B cell (primary cell): ENCODE measurements at places on chromosomes 3 and 15. TPM values are rescaled to one million over a fixed set of nuclear protein-coding genes. Genes with fewer than 3 reads are reported as not detected.

The AADACL2 gene
- total RNA-seq = not detected in 2 replicates

DNA sequence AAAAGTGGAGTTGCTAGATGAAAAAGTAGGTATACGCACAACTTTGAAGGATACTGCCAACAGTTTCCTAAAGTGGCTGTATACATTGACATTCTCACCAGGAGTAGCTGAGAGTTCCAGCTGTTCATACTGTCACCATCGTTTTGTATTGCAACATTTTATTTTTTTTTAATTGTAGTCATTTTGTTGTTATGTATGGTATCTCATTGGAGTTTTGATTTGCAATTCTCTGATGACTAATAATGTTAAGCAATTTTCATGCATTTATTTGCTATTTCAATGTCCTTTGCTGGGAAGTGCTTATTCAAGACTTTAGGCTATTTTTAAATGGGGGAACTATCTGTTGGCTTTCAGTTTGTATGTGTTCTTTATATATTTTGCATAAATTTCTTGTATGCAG is 185.1 kb upstream of the TGFBR2 start:
- H3K27me3 ChIP-seq = no peaks in the 10 kb centered on the region
- no peaks in the 10 kb centered on the region for H3K4me1 ChIP-seq
- no peak overlapping the region for H3K27ac ChIP-seq

DNA sequence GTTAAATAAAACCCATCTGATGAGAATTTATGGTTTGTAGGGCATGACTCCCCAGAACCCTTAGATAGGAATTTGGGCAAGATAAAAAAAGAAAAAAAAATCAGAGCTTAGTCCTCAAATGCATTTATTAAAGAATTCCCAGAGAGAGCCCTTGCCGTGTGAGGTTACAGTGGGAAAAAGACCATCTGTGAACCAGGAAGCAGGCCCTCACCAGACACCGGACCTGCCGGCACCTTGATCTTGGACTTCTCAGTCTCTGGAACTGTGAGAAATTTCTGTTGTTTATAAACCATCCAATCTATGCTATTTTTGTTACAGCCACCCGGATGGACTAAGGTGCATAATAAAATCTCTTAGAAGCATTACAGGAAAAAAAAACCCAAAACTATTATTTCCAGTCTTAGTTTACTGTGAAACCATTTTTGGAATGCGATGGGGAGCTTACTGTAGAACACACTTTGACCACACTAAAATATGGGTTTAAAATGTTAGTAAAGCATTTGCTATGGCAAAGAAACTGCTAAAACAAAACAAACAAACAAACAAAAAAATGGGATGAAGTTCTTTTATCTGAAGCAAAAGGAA is 72.2 kb downstream of the LEKR1 start:
- H3K27me3 ChIP-seq = no peaks in the 10 kb centered on the region
- no peak overlapping the region for H3K4me3 ChIP-seq
- no peak for DNase-seq
- no peaks in the 10 kb centered on the region for H3K4me1 ChIP-seq

DNA sequence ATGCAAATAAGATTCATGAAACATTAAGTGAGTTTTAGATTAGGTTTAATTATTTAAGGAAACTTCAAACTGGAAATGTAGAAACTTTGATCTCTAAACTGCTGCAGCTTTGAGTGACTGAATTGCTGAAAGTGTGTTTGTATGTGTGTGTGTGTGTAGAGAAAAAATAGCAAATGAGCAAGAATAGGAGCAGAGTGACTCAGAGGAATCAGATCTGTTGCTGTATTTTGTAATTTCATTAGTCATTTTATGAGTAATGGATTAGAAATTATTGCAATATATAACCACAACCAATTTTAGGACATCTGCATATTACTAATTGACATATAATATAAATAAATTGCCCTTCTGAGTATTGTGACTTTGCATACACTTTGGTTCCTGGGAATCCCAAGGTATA is 52.8 kb upstream of the SLC9A9 start:
- H3K4me3 ChIP-seq = no peak overlapping the region
- H3K36me3 ChIP-seq = no peaks in the 10 kb centered on the region
- no peak for DNase-seq
- H3K27ac ChIP-seq = no peak overlapping the region

The RASGRP1 gene
- total RNA-seq = 24.7 and 30.0 TPM in 2 replicates

- H3K4me3 ChIP-seq = no peak overlapping the region
- H3K27ac ChIP-seq = no peak overlapping the region
Measured at GRCh38 chr3:89628856-89629670, 521.6 kb downstream of the EPHA3 start.

DNA sequence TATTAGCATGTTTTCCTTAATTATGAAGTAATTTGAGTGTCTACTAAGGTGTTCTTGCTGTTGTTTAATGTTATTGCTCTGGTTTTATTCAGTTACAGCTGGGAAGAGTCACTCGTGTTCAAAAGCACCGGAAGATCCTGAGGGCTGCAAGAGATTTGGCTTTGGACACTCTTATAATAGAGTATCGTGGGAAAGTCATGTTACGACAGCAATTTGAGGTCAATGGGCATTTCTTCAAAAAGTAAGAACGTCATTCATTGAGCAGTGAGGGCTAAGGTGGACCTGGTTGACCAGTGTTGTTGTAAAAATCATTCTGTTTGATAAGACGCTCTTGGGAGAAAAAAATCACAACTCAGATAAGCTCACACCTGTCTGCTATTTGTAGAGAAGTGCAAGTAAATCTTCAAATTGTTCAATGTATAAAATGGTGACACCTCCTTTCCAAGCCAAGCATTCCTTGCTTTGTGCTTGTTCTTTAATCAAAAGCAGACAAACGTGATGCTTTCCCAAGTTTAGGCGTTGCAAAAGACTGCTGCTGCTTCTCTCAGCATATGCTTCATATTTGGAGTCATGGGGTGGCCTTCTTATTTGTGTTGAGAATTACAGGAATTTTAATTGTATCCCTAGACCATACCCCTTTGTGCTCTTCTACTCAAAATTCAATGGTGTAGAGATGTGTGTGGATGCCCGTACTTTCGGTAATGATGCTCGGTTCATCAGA is 44.2 kb downstream of the SETD5 start:
- peaks cover 31% of the 10 kb centered on the region for H3K36me3 ChIP-seq
- DNase-seq = no peak
- H3K27ac ChIP-seq = no peak overlapping the region
- no peaks in the 10 kb centered on the region for H3K4me1 ChIP-seq
- H3K4me3 ChIP-seq = no peak overlapping the region
- H3K27me3 ChIP-seq = no peaks in the 10 kb centered on the region

DNA sequence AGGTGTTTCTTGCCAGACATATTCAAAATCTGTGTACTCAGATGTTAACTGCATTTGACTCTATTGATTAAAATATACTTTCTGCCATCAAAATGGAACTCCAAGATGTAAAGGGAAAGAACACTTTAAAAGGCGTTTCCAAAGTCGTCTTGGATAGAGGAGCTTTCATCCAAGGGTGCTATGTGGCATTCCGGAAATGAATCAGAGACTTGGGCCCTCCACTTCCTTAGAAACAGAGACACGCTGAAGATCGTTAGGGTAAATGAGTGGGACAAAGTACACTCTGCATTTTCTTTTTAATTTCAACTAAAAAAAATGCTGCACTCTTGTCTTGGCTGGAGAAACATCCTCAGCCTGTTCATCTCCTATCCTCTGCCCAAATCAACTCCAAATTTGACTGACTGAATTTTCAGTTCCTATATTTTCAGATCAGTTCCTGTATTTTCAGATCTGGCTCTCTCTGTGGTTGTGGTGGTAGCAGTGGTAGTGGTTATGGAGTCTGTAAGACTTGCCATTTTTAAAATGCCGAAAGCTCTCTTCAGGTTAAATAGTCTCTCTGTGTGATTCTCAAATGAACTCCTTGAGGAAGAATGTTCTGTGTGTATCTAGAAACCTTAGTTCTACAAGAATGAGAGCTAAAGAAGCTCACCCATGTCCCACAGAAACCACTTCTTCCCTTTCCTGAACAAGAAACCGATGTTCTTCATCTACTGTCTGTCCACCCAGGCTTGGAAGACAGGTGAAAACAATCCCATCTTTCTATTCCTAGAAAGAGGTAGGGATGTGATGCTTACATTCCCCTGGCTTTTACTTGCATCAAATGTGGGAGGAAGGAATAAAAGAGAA is 156.8 kb upstream of the ICE2 start:
- H3K4me3 ChIP-seq = no peak overlapping the region
- H3K27ac ChIP-seq = no peak overlapping the region
- H3K36me3 ChIP-seq = no peaks in the 10 kb centered on the region
- H3K27me3 ChIP-seq = no peaks in the 10 kb centered on the region
- DNase-seq = peak; percentile 57
- peaks cover 19% of the 10 kb centered on the region for H3K4me1 ChIP-seq

- no peaks in the 10 kb centered on the region for H3K27me3 ChIP-seq
- H3K4me1 ChIP-seq = no peaks in the 10 kb centered on the region
- H3K36me3 ChIP-seq = no peaks in the 10 kb centered on the region
- DNase-seq = no peak
Measured at GRCh38 chr3:136387031-136387430, 136.9 kb downstream of the PCCB start.

- H3K36me3 ChIP-seq = no peaks in the 10 kb centered on the region
- no peak for DNase-seq
- H3K4me3 ChIP-seq = no peak overlapping the region
- H3K4me1 ChIP-seq = no peaks in the 10 kb centered on the region
- H3K27ac ChIP-seq = no peak overlapping the region
Measured at GRCh38 chr3:57026944-57027343, 33.5 kb upstream of the SPATA12 start.

- no peak overlapping the region for H3K4me3 ChIP-seq
- H3K27ac ChIP-seq = no peak overlapping the region
- DNase-seq = no peak
- no peaks in the 10 kb centered on the region for H3K27me3 ChIP-seq
- H3K36me3 ChIP-seq = no peaks in the 10 kb centered on the region
Measured at GRCh38 chr3:104796556-104796955, 570.2 kb upstream of the ALCAM start.

The TRIM69 gene
- total RNA-seq = 28.6 and 30.8 TPM in 2 replicates

- peak overlapping the region; percentile 14 for H3K27ac ChIP-seq
- H3K36me3 ChIP-seq = peaks cover 8% of the 10 kb centered on the region
- H3K27me3 ChIP-seq = no peaks in the 10 kb centered on the region
- no peak overlapping the region for H3K4me3 ChIP-seq
- no peak for DNase-seq
Measured at GRCh38 chr15:68798346-68799094, 22.2 kb downstream of the ANP32A start.

The SPSB4 gene
- total RNA-seq = not detected in 2 replicates

- no peak overlapping the region for H3K4me3 ChIP-seq
- H3K27me3 ChIP-seq = no peaks in the 10 kb centered on the region
- H3K36me3 ChIP-seq = no peaks in the 10 kb centered on the region
- DNase-seq = no peak
- H3K27ac ChIP-seq = no peak overlapping the region
Measured at GRCh38 chr15:56038015-56038414, 44.6 kb upstream of the NEDD4 start.

- no peaks in the 10 kb centered on the region for H3K27me3 ChIP-seq
- H3K4me3 ChIP-seq = no peak overlapping the region
- DNase-seq = no peak
- H3K27ac ChIP-seq = no peak overlapping the region
- no peaks in the 10 kb centered on the region for H3K4me1 ChIP-seq
- H3K36me3 ChIP-seq = peaks cover 64% of the 10 kb centered on the region
Measured at GRCh38 chr3:11825301-11825700, 21.4 kb downstream of the TAMM41 start.

- H3K36me3 ChIP-seq = no peaks in the 10 kb centered on the region
- no peaks in the 10 kb centered on the region for H3K4me1 ChIP-seq
- H3K27me3 ChIP-seq = peaks cover 12% of the 10 kb centered on the region
- H3K27ac ChIP-seq = no peak overlapping the region
Measured at GRCh38 chr3:44885618-44886017, 11.2 kb downstream of the TGM4 start.

DNA sequence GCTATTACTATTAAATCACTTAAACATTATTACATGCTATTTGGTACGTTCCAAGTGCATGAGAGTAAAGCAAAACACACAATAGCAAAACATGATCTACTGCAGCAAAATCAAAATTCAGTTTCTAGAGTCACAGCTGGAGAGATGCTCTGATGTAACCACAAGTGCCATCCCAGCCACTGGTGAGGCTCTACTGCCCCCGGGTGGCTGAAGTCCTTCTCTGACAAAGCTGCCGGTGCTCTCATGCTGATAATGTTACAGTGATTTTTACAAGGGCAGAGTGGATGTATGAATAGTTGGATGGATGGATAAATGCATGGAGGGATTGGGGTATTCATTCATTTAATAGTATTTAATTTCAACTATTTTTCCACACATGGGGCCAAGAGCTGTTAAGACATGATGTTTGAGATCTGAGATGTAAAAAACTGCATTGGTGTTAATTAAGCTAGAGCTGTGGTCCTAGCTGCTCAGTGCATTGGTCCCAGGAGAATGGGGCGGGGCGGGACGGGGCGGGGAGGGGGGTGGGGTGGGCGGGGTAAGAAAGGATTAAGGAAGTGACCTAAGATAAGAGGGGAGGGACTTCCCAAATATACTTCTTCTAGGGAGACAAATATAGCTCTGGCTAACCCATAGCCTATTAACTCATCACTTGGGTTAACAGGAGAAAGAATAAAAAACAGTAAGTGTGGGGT is 5.3 kb upstream of the SPESP1 start:
- DNase-seq = peak; percentile 61
- no peak overlapping the region for H3K4me3 ChIP-seq
- H3K4me1 ChIP-seq = no peaks in the 10 kb centered on the region
- no peaks in the 10 kb centered on the region for H3K27me3 ChIP-seq
- no peak overlapping the region for H3K27ac ChIP-seq

DNA sequence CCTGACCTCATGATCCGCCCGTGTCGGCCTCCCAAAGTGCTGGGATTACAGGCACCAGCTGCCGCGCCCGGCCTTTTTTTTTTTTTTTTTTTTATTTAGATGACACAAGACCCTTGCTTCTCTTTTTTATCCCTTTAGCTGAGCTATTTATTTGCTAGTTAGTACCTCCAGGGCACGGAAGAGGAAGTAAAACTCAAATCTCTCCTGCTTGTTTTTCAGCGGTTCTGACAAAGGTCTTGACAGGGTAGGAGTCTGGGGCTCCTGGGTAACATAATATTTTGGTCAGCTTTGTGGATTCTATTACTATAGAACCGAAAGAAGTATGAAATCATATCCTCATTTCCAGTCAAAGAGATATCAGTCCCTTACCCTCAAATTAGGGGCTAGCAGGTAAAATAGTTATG is 44.0 kb upstream of the ETV5 start:
- no peak overlapping the region for H3K4me3 ChIP-seq
- H3K27ac ChIP-seq = peak overlapping the region; percentile 81
- peaks cover 40% of the 10 kb centered on the region for H3K4me1 ChIP-seq
- DNase-seq = peak; percentile 88

- peak within 1 kb of the TSS; percentile 48 for H3K27ac ChIP-seq
- peaks cover 21% of the 10 kb centered on the region for H3K4me1 ChIP-seq
- peak; percentile 94 for DNase-seq
- H3K36me3 ChIP-seq = peaks cover 3% of the 10 kb centered on the region
- peak within 1 kb of the TSS; percentile 95 for H3K4me3 ChIP-seq
Measured at GRCh38 chr3:196739671-196740480, at the start of gene PAK2. TSS of gene PAK2 (plus strand) at chr3:196739857. CDS start at chr3:196782647, 42,790 bp downstream.

- peaks cover 2% of the 10 kb centered on the region for H3K36me3 ChIP-seq
- no peak for DNase-seq
- no peaks in the 10 kb centered on the region for H3K27me3 ChIP-seq
- no peak overlapping the region for H3K27ac ChIP-seq
- no peak overlapping the region for H3K4me3 ChIP-seq
Measured at GRCh38 chr15:57090496-57090859, 172.0 kb downstream of the TCF12 start.

The UQCRC1 gene
- total RNA-seq = 98.9 and 99.9 TPM in 2 replicates

- DNase-seq = no peak
- H3K4me1 ChIP-seq = no peaks in the 10 kb centered on the region
- no peaks in the 10 kb centered on the region for H3K36me3 ChIP-seq
- H3K27me3 ChIP-seq = no peaks in the 10 kb centered on the region
- H3K27ac ChIP-seq = no peak overlapping the region
- no peak overlapping the region for H3K4me3 ChIP-seq
Measured at GRCh38 chr15:23567921-23568320, 2.4 kb downstream of the MKRN3 start.
